ENCODE measurements at places on chromosomes 3 and 15.

- no peak for DNase-seq
Measured at GRCh38 chr15:45094358-45094730, 19.6 kb downstream of the DUOX2 start.

DNA sequence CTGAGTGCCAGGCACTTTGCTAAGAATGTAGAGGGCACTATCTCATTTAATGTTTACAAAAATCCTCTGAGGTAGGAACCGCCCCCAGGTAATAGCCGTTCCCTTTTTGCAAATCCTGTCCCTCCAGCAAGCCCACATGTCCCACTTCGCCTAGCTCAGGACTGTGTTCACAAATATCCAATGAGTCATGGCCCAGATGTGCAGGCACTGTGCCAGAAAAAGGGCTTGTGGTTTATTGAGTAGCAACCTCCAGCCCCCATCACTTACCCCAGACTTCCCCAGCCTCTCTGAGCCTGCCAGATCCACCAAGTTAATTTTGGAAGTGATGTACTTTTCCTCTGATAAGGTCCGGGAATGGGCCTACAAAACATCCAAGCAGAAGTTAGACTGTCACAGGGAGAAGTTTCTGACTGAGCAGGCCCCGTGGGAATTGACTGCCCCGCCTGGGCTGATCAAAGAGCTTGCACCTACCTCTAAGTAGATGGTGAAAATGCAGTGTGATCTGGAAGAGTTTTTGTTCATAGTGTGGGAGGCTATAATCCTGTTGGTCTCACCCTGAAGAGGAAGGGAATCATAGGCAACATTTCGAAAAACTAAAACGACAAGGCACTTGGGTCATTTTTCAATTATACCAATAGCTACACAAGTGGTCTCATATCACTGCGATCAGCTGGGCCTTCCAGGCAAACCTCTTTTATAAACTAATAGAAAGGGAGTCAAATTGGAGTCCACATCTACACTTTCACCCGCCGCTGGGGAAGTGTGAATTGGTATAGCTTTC, 15.7 kb downstream of the KIF9 start:
- peak; percentile 51 for DNase-seq

DNA sequence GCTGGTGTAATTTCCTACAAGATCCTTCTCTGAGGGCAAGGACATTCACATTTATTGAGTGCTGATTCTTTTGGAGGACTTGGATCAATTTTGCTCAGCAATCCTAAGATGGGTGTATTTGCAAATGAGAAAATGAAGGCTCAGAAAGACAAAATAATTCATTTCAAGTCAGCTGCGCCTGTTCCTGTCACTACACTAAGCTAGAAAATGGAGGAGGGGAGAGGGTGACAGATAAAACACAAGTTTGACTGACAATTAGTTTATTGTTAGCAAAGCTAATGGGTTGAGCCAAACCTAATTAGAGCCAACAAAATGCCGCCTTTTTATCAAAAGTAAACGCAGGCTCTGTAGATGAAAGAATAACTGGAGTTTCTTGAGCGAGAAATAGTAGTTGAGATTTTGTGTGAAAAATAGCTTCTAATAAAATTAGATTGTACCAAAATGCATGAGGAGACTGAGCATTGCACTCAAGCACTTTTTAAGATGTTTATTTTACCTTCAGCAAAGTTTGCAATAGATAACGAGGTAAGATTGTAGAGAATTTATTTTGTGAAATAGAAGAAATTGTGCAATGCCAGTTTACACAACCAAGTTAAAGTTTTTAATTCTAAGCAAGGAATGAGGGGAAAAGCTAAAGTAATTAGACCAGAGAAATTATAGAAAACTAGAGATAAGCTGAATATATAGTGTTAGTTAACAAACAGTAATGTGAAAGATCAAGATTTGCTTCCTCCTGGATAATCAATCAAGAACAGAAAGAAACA, 39.6 kb upstream of the SECISBP2L start:
- DNase-seq: peak; percentile 83

DNA sequence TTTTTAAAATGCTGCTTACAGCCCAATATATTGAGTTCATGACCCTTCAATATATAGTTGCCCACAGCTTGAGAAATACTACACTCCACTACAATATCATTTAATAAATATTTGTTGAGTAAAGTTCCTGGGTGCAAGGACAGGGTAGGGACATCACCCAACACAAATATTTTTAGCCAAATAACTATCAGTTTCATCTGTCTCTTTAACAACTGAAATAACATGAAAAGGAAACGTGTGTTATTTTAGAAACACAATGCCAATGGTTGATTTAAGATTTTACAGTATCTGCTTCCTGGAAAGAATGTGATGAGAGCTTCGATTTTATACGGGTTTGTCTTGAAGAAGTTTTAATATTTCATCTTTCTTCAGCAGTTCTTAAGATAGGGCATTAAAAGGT, 67.7 kb upstream of the CDV3 start:
- no peak for DNase-seq

- no peak for DNase-seq
Measured at GRCh38 chr15:99197856-99198255, 51.5 kb downstream of the TTC23 start.

GRCh38 chr3:46433841-46434240, 26.8 kb downstream of the CCRL2 start:
- DNase-seq: no peak
